Foreskin keratinocyte (primary cell): ENCODE measurements at places on chromosomes 2 and 18. TPM values are rescaled to one million over a fixed set of nuclear protein-coding genes. Genes with fewer than 3 reads are reported as not detected.

The IL36A gene
- not detected in 2 replicates for polyA plus RNA-seq

The FBXO41 gene
- 2.6 and 2.7 TPM in 2 replicates for polyA plus RNA-seq

The KATNAL2 gene
- polyA plus RNA-seq = 0.51 and 0.63 TPM in 2 replicates

The RHOB gene
- 31.0 and 40.3 TPM in 2 replicates for polyA plus RNA-seq

The ANKRD62 gene
- not detected in 2 replicates for polyA plus RNA-seq

The RBBP8 gene
- polyA plus RNA-seq = 40.5 and 49.8 TPM in 2 replicates
